ENCODE measurements at places on chromosomes 1 and 21.

DNA sequence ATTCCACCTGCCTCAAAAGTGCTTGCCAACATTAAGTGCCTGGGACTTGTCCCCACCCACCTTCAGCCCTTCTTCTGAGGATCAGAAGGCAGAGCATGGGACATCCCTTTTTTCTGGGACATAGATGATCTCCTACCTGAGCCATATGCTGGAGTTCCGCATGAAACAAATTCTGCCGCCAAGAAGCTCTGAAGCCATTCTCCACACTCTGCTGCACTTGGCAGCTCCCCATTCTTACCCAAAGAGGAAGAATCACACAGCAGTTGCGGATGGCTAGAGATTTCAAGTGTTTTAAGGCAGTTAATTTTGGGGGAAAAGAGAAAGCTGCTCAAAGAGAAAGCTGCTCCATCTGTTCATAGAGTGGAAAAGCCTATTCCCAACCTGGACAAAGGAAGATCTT, 197.3 kb upstream of the COA6 start:
- DNase-seq = no peak

DNA sequence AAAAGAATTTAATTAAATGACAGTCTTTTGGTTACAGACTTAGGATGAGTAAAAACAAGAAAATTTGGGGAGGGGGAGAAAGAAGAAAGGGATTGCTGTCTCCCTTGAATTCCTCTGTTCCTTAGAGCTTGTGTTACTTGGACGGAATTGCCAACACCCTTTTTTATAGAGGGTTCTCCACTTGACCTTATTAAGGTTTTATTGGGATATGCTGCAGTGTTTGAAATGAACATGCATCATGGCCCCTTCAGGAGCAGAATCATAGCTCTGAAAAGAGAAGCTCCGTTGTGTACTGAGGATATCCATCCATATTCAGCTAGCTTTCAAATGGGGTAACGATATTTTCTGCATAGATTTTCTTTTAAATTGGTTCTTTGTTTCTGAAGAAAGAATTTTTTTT, 48.2 kb upstream of the DNASE2B start:
- no peak for DNase-seq

- no peak for DNase-seq
Measured at GRCh38 chr1:192879406-192879805, 70.6 kb downstream of the RGS2 start.

DNA sequence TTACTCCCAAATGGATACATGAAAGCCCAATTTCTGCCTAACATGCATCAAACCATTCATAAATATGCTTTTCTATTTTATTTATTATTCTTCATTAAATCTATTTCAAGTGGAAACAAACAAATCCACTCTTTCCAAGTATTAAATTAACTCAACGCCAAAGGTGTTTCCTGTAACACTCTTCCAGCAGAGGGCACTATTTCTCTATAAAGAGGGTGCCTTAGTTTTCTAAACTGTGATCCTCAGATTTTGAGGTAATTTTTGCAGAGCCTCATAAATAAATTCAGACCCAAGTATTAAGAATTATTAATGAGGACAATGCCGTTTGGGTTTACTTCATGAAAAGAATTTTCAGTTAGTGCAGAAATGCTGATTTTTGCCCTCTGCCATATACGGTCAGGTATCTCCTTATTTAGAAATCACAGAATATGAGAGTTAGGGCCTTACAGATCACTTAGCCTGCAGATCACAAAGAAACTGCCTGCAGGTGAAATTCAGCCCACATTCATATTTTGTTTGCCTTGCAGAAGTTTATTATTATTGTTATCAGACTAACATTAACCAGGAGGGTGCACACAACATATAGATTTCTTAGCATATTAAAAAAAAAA, 40.1 kb upstream of the MYSM1 start:
- DNase-seq = peak; percentile 61

DNA sequence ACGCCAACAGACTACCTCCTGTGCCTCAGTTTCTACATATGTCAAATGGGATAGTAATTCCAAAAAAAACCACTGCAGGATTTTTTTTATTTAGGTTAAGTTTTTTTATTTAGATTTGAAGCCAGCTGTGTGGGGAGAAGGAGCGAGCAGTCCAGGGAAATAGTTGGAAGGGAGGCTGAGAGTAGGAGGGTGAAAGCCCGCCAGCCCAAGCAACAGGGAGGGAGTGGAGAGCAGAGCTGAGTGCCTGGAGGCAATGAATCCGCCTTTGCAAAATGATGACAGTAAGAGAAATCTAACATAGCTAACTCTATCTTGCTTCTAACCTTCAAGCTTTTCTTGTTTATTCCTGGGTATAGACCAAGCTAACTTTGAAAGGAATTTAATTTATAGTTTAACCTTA, 15.6 kb upstream of the C1orf198 start:
- DNase-seq = no peak

GRCh38 chr1:163395790-163396189, 74.0 kb downstream of the NUF2 start:
- DNase-seq = no peak

DNA sequence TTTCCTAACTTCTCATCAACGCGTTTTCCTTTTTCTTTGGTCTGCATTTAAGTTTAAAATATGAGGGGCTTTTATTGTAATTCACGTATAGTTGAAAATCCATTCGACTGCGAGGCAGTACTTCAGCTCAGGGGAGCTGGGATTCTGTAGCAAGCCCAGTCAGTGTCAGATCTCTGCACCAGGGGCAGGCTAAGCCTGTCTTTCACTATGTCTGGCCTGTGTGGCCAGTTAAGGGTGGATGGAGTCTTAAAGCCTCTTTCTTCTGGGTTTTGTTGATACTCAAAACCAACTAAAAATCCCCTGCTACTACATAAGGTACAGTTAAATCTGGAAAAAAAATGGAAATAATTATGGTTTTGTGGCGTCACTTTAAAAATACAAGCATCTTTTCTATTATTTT, 124.7 kb downstream of the TYW3 start:
- DNase-seq = no peak

DNA sequence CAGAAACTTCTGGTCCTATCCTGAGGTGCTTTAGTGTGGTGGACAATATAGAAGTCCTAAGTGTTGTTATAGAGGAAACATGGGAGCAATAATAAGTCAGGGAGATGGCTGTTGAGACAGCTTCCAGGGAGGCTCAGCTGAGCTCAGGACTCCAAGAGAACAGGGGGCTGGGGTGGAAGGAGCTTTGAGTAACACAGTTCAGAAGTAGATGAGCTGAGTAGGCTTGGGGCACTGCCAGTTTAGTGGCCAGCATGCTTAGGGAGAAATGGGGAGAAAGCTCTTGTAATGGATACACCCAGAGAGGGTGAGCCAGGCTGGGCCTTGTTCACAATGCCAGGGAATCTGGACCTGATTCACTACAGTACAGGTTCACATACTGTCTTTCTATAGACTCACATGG, 201.6 kb downstream of the DAB1 start:
- no peak for DNase-seq

DNA sequence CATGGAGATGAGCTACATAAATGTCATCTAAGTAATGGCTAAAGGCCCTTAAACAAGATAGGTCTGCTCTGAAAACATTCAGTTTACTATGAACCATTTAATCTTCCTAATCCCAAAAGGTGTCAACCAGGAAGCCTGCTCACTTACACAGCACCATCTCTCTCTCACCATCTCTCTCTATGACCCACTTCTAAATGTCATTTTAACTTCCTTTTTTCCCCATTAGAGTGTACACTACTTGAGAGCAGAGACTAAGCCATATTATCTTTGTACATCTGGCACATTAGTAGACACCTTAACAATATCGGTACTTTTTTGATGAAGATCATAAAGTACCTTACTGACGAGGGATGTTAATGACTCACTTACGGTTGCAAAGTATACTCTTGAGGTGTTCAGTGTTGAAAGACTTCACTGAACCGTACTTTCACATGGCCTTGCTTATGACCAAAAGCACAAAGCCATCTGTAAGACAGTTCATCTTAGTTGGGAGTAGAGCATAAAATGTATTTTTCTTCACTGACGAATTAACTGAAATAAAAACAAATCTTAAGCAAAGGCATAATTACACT, 25.4 kb downstream of the FBXO42 start:
- DNase-seq = no peak

- DNase-seq = no peak
Measured at GRCh38 chr1:234987415-234988154, 141.1 kb downstream of the TOMM20 start.

- peak; percentile 6 for DNase-seq
Measured at GRCh38 chr21:22120616-22121266, 1122.5 kb downstream of the NCAM2 start.

DNA sequence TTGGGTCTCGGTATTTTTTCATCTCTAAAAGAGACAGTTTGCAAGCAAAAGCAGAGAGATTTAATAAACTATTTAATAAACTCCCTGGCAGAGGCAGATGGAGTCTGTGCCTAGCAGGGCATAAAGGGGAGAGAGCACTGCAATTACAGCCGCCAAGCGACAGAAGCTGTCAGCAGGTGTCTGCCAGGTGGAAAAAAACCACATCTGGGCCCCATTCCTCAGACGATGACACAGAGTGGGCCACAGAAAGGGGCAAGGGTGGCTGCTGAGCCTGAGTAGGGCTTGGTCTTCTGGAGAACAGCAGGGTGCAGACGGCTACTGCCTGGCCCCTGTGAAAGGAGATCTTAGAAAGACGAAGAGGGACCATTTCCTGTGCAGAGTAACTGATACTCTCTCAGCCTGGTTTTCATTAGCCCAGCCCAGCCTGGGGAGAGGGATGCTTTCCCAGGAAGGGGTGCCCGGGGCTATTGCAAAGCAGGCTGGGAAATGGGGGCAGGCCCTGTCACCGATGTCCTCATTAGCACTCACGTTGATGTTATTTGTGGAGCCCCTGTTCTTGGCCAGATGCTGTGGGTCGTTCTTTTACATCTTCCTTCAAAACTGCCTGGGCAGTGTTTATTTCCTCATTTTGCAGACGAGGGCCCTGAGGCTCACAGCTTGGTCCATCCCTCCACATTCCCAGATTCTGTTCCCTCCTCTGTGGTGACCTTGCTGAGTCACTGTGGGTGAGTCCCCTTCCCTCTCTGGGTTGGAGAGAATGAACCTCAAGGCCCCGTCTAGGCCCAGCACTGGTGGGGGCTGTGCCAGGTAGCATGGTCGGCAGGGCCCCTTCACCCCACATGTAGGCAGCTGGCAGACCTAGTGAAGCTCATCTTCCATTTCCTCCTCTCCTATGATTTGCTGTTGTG, 472.7 kb downstream of the PTPRU start:
- DNase-seq = no peak

DNA sequence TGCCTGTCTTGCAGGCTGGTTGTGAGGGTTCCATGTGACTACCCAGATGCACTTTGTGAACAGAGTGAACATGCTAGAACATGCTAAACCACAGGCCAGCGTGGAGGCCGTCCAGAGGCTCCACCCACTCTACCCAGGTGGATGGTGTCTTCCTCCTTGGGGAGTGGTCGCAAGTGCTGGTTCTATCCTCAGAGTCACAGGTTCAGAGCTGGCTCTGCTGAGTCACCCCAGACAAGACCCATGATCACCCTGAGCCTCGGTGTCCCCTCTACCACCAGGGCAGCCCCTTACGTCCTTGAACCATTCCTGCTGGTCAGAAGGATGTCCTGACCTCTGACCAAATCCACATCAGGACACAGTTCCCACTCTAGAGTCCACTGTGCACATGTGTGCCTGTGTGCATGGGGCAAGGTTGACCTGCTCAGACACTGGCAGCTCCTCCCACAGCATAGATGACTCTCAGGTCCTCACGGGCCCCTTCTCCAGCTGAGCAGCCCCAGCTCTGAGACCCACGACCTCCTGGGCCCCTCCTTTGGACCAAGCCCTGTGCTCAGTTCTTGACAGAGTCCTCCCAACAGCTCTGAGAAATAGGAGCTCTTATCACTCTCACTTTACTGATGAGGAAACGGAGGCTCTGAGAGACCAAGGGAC, 391.8 kb downstream of the MATN1 start:
- DNase-seq = no peak

GRCh38 chr1:75092141-75092540, 42.0 kb upstream of the LHX8 start:
- no peak for DNase-seq

- DNase-seq = no peak
Measured at GRCh38 chr1:2628933-2629626, 3.7 kb downstream of the MMEL1 start.

- DNase-seq = no peak
Measured at GRCh38 chr1:43814401-43814800, 107.1 kb downstream of the ST3GAL3 start.

GRCh38 chr1:214475746-214476145, 75.7 kb downstream of the PTPN14 start:
- DNase-seq = no peak

DNA sequence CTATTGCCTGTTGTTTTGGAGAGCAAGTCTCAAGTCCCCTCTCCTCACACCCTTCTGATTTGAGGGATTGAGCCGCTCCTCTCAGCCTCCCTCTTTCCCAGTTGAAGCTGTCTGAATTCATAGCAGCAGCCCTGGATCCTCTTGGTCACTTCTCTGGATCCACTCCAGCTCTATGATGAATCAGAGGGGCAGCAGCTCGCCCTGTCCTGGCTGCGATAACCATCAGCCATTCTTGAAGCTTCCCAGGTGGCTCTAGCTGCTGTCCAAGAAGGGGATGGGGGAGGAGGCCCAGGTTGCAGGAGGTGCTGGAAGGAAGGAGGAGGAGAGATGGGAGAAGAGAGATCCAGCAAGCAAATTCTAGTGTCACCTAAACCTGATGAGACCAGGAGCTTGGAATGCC, 31.3 kb downstream of the WNT4 start:
- DNase-seq = no peak

DNA sequence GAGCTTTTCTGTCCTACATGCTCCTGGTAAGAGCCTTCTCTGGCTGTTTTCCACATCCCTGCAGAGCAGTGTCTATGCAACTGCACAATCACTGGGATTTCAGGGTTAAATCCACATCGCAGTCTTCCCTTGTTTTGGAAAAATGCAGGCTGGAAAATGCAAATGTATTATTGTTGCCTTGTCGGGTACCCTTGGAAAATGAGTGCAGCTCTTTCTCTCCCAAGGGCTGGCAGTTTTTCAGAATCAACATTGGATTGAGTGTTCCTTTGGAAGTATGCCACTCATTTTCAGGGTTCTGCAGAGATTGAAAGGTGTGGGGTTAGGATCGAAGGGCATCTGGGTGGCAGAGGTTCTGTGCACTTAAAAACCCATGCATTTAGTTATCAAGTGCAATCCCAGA, 3.2 kb downstream of the NOS1AP start:
- DNase-seq = no peak

DNA sequence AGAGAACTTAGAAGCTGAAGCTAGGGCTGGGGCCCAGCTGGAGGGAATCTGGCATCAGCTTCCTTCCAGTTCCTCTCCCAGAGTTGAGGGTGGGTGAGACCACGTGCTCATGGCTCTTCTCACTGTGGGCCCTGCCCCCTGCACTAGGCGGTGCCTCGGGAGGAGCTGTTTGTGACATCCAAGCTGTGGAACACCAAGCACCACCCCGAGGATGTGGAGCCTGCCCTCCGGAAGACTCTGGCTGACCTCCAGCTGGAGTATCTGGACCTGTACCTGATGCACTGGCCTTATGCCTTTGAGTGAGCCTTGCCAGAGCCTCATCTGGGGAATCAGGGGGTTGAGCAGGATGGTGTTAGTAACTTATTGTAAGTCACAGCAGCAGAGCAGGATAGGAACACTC, 16.1 kb downstream of the AKR1A1 start:
- DNase-seq = no peak

- no peak for DNase-seq
Measured at GRCh38 chr1:53608676-53609075, 130.3 kb downstream of the GLIS1 start.

- DNase-seq = no peak
Measured at GRCh38 chr1:50295566-50295965, 127.7 kb downstream of the DMRTA2 start.

Data from HEK293T (cell line).